ENCODE measurements at places on chromosomes 12 and 14.

DNA sequence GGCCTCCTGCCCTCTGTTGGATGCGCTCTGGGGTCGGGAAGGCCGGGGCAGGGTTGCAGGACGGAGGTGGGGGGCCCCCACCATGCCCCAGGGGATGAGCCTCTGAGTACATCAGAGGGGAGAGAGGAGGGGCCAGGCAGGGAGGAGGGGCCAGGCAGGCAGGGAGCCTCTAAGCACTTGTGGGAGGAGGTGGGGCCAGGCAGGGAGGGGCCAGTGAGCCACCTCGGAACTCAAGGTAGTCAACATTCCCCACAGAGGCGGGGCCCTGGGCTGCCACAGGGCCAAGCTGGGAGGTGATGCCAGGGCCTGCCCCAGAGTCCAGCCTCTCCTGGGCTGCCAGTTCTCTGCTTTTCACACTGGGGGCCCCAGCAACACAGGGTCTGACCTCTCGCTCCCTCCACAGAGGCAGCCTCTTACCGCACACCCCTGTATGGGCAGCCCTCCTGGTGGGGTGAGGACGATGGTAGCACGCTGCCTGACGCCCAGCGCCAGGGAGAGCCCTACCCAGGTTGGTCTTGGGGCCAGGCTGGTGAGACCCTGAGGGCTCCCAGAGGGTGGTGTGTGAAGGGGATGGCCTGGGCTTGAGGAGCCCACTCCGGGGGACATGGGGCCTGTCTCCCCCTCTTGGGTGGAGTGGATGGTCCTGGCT, 17.4 kb downstream of the CEP170B start:
- no peak for DNase-seq

GRCh38 chr14:90567991-90568390, 171.2 kb downstream of the CALM1 start:
- no peak for DNase-seq

DNA sequence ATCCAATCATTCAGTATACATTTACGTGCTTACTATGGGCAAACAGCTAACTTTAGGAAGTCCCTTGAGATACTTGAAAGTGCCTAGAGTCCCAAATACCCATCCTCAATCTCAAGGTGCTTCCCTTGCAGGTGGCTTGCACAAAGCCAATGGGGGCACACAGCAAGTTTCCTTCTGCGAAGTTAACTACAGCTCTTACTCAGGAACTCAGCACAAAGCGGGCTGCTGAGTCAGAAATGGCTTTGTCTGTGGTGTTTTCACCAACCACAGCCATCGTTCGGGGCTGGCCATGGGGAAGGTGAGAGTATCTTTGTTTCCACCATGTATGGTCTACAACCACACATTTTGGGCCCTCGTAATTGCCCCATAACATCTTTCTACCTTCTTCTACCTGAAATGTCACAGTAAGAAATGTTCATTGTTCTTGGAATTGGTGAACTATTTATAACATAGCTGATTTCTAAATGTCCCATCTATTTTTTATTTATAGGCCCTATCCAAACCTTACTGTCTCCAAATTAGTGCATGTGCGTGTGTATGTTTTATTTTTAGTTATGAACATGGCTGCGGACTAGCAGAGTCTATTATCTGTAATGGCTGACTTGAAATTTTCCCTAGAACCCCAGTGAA, 13.9 kb downstream of the MFAP5 start:
- no peak for DNase-seq

GRCh38 chr12:54932691-54933090, 51.9 kb downstream of the TESPA1 start:
- no peak for DNase-seq

GRCh38 chr14:68285421-68286179, 466.0 kb downstream of the RAD51B start:
- no peak for DNase-seq

GRCh38 chr14:22502007-22502406, 87.0 kb downstream of the DAD1 start:
- DNase-seq: no peak

- DNase-seq: peak; percentile 8
Observed at GRCh38 chr14:29062466-29062865, 295.9 kb downstream of the FOXG1 start.

DNA sequence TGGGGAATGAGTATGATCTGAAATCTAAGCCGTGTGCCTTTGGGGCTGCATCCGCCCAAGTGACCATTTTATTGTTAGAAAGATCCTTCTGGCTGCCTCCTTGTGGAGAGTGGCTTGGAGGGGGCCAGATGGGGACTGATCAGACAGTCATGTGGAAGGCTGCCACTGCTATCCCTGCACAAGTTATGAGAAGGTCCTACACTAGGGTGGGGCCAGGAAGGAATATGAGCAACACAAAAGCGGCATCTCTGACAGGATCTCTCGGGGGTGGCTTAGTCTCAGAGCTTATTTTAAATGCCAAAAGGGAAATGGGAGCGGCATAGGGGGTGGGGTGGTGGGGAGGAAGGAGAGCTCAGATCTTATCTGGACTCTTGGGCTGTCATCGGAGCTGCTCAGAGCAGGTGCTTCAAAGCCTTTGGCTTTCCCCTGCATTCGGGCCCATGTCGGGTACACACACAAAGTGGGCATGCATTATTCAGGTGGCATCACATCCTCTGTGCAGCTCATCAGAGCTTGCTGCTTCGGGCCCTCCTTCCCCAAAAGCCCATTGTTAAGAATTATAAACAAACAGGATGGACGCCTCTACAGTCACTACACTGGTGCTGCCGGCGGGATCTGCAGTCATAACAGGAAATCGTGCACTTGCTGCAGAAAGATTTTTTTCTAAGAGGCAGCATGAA, 805.4 kb downstream of the VRK1 start:
- no peak for DNase-seq

DNA sequence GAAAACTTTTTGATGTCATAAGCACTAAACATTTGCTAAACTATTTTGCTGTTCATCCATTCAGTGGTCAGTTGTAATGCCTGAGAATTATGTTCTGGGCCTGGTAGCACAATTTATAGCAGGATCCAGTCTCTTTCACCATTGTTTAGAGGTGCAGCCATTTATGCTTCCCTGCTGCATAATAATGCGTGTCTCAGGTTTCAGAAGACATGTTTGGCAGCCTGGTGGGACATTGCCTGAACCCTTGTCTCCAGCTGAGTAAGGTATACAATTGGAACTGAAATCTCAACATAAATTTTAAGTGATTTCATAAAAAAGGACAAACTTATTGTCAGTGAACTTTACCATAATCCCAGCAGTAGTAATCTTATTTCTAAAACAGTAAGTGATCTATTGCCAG, 94.8 kb downstream of the POLR3B start:
- DNase-seq: no peak

DNA sequence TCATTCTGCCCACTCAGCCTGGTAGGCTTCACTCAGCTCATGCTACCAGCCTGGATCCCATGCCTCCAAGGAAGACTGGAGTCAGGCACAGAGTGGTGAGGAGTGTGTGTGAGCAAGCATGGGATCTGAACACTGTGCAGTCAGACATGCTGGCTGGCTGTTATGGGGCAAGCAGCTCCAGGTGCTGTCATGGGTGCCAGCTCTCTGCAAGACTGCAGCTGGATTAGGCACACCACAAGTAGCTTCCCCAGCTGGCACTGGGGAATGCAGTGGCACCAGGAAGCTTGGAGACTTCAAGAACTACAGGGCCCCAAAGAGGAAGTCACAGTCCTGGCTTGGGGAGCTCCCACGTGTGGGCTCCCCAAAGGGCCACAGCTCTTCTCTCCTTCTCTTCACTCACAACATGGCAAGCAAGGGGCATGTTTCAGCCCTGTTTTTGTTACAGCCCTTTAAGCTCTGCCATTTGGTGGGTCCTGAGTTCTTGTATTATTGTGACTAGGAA, 202.5 kb downstream of the VRK1 start:
- no peak for DNase-seq

DNA sequence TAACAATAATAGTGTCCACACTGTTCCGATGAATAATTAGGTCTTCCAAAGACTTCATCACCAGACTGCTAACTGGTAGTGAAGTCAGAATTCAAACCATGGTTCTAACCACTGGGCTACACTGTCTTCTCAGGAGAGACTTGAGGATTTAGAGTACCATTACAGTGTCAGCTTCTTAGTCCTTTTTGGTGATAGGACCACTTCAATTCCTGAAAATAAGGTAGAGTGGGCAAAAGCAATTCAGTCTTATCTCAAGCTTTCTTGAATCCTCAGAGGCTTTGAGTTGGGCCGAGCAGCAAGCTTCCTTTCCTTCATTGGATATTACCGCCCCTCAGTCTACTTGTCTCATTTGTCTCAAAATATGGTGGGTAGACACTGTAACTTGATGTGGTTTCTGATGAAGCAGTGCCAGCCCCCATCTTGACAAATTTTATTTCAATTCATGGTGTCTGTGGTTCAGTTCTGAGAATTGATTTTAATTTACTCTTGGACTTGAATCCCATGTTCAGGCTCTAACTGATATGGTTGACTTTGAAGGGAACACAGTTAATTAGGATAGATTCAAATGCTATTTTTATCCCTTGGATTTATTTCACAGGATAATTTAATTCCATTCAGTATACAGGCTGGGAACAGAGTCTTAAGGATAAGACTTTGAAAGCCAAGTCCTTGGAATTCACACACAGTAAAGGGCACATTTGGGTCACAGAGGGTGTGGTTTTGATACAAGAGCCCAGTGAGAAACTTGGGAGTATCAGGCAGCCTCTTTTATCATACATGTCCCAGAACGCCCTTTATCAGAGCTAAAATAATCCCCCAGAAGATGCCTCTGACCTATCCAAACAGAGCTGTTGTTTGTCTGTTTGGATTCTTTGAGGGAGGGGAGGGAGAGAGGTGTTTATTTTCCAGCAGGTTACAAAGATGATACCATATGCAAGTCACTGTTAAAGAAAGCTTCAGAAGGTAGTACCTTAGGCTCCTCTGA, 167.3 kb downstream of the PRKCH start:
- no peak for DNase-seq

DNA sequence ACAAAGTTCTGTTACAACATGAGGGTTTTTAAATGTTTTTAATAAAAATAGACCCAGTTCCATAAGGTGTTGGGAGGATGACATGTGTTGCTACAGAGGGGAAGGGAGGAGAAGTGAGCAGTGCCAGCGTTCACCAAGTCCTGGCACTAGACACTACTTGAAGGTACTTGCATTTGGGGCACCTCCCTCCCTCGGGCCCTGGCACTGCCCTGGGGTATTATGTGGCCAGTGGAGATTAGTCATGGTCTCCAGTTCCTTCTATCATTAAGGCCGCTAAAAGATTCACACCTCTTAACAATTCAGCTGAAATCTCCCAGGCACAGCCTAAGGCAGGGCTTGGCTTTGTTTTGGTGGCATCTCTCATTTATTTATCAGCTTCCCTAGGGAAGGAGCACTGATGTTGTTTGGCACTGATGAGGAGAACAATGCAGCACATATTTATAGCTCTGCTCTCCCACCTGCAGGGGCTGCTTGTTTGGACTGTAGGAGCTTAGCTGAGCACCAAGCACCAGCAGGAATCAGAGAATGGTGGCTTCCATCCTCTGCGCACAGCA, 155.5 kb upstream of the NTF3 start:
- DNase-seq: no peak

GRCh38 chr12:79415746-79416435, 274.9 kb downstream of the PAWR start:
- DNase-seq: no peak

- no peak for DNase-seq
Observed at GRCh38 chr12:95413576-95413975, 60.4 kb upstream of the METAP2 start.

- DNase-seq: peak; percentile 38
Observed at GRCh38 chr12:52125476-52125900, 46.0 kb downstream of the SMIM41 start.

- peak; percentile 92 for DNase-seq
Observed at GRCh38 chr14:60506985-60507829, 1.7 kb upstream of the SIX6 start.

DNA sequence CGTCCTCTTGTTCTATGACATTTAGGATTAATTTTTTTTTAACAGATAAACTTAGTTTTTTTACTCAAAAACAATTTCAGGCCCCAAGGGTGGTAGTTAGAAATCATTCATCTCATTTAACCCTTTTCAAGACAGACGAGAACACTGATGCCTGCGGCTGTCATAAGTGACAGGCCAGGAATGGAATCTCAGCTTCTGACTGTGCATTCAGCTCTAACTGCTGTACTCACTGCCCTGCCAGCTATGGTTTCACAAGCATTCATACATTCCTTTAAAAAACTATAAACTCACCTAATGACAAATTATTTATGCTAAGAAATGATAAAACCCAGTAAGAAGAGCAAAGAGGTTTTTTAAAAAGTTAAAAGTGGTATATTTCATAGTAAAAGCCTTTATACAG, 8.8 kb downstream of the DENND5B start:
- DNase-seq: no peak

DNA sequence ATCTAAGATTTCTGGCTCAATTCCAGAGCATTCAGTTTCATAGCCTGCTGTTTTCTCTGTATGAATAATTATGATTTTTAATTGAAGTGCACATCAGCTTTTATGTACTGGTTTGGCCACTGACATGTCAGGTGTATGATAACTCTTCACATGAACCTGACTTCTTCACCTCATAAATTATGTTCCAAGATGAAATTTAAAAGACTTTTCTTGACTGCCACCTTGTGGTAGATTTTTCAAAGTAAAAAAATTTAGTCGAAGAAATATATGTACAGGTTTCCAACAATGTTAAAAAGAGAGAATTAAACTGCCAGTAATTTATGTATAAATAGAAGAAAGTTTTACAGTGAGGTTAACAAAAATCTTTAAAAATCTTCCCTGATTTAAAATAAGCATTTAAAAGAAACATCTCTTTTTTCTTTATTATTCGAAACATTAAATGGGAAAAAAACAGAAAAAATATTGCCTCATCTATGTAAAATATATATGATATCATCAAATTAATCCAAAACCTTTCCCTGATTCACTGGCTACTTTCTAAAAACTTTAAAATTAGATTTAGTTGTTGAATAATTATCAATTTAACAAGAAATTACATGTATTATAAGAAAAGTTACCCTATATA, 124.9 kb upstream of the ATXN7L3B start:
- peak; percentile 10 for DNase-seq

- peak; percentile 68 for DNase-seq
Observed at GRCh38 chr12:120713861-120714482, 3.7 kb downstream of the UNC119B start.

DNA sequence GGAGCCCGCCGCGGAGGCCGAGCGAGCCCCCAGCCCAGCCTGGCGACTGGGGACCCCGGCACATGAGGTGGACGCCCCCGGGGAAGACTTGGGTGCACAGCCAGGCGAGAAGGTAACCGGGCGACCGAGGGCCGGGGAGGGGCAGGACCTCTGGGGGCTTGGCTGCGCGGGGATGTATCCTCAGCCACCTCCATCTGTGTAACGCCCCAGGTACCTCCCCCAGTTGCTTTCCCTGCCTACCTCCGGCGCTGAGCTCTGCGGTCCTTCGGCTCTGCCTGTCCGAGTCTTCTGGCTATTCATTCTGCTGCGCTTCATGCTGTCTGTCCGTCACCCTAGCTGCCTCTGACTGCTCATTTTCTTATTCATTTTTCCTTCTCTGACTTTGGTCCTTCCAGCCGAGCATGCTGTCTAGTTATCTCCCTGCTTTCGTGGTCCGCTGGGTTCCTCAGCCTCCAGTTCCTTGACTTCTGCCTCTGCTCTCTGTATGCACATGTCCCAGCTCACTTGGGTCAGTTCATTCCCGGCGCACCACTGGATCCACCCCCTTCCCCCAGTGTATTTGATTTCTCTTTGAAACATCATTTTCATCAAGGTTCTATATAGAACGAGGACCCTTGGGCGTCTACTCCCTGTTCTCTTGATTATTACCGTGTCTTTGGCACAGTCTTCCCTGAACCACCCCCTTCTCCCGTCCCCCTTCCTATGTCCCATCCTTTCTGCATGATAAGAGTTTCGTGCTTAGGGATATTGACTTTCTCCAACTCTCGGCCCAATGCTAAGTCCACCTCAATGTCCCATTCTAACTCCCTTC, 612 bp downstream of the PHC1 start:
- peak; percentile 75 for DNase-seq

- no peak for DNase-seq
Observed at GRCh38 chr12:46233423-46233822, 35.4 kb downstream of the SLC38A1 start.
